Stimulated activated CD4-positive, alpha-beta T cell treated with anti-CD3 and anti-CD28 coated beads, Interleukin-1b, Interleukin-23, amount 100 ng/mL, for 24 hours (primary cell): ENCODE measurements at places on chromosomes 1 and 21.

DNA sequence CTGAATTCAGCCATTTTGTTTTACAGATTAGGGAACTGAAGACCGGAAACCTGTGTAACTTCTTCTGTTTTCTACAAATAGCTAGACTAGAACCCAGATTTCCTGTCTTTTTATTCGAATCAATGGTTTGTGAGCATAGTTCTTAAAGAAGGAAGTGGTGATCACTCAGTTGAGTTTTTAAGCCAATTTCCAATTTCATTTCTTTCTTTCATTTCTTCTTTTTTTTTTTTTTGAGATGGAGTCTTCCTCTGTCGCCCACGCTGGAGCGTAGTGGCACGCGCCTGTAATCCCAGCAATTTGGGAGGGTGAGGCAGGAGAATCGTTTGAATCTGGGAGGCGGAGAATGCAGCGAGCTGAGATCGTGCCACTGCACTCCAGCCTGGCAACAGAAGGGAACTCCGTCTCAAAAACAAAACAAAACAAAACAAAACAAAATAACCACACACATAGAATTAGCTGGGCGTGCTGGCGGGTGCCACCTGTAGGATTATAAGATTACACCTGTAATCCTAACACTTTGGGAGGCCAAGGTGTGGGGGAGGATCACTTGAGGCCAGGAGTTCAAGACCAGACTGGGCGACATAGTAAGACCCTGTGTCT, 3.0 kb upstream of the MDM4 start:
- DNase-seq = no peak

DNA sequence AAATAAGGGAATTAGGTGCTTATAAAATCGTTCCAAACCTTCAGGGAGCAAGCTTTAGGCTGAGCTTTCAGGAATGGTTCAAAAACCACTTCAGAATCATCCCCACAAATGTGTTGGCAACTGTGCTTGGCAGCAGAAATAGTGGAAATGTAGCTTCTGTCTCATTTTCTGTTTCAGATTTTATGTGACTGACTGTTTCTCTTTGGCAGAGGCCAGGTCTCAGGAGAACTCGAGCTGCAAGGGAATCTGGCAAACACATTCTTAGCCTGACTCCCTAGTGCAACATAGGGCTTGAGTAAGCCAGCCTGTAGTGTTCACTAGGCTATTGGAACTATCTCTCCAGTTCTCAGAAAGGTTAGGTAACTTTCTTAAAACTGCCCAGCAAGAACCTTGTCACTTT, 128.6 kb downstream of the PLA2G4A start:
- DNase-seq = no peak

GRCh38 chr1:177858332-177858821, 111.5 kb downstream of the SEC16B start:
- DNase-seq = no peak

- no peak for DNase-seq
Measured at GRCh38 chr1:55446351-55446750, 231.2 kb upstream of the USP24 start.

DNA sequence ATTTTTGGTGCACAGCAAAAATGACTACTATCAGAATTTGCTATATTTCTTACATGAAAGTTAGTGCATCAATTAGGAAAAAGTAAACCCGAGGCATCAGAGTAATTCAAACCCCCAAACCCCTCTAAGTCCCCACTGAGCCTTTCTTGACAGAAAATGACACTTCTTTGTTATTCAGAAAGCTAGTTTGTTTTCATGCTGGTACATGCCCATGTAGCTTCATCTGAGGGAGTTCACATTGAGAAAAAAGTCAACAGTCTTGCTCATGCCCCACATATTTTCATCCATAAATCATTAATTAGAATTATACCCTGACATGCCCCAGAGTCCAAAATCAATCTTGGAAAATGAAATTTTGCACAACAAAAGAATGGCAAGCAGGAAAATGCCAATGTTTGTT, 39.9 kb upstream of the PDC start:
- DNase-seq = no peak

DNA sequence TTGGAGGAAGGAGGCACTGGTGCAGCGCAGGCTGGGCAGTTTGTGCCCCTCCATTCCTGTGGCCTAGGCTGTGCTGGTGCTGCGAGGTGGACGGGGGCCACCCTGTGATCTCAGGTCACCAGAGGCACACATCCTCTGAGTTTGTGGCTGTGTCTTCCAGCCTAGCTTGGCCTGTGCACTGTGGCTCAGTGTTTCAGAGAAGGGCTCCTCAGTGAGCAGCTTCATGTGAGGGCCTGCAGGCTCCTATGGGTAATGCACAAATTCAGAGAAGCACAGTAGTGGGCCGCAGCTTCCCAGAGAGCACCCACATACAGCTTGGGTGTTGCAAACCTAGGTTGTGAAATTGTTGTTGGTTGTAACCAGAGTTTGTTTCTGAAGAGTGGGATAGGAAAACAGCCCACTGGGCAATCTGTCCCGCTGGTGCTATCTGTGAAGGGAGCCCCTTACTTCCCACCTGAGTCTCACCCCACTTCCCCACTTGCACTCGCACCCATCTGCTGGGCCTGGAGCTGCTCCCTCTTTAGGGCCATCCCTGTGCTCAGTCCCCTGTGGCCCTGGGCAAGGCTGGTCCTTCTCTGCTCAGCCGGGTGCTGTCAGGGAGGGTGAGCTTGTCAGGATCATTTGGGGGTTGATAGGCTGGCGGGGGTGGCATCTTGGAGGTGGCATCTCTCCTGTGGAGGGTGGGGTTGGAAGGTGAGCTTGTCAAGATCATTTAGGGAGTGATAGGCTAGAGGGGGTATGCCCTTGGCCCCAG, 30.2 kb downstream of the SNAP47 start:
- DNase-seq = no peak

DNA sequence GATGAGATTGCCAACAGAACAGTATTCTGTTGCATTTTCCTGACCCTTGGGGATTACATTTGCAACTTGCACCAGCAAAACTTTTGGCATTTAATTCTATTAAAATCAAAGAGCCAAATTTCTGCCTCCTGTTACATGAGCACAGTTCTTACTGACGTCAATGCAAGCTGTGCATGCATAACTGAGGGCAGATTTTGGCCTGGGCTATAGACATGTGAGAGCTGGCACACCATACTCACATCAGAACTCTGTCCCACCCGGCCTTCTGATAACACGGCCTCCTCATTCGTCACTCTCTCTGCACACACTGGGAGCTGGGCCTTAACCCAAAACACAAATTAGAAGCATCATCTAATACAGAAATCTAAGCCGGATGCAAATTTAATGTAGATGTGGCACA, 31.5 kb downstream of the PAPPA2 start:
- DNase-seq = no peak

GRCh38 chr1:11860587-11860986, 1.8 kb upstream of the NPPB start:
- DNase-seq = no peak

- DNase-seq = no peak
Measured at GRCh38 chr21:45551316-45551715, 9.1 kb upstream of the SLC19A1 start.

DNA sequence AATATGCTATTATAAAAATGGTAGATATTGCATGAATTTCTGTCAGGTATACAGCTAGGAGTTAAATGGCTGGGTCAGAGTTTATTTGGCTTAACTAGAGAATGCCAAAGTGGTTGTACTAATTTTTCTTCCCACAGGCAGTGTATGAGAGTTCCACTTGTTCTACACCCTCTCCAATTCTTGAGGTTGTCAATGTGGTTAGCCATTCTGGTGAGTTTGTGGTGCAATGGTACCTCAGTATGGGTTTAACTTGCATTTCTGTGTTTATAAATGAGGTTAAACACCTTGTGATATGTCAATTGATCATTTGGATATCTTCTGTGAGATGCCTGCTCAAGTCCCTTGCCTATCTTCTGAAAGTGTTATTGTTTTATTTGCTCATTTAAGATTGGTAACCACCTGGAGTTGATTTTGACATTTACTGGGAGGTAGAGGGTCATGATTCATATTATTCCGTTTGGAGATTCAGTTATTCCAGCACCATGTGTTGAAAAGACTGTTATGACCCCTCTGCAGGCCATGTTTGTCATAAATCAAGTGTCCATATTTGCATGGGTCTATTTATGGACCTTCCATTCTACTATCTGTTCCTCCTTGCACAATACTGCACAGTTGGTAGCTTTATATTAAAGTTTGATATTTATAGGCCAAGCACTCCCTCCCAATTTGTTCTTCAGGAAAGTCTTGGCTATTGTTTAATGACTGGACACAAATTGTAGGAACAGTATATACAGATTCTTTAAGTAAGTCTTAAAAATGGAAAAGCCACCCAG, 5.8 kb downstream of the FALEC start:
- DNase-seq = no peak

DNA sequence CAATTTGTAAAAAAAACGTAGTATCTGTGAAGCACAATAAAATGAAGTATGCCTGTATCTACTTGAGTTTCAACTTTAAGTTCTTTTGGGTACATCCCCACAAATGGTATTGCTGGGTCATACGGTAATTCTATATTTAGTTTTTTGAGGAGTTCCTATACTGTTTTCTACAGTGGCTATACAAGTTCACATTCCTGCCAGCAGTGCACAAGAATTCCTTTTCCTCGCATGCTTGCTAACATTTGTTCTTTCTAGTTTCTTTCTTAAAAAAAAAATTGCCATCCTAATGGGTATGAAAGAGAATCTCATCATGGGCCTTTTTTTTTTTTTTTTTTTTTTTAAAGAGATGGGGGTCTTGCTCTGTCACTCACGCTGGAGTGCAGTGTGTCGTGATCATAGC, 41.9 kb downstream of the UCK2 start:
- DNase-seq = no peak

DNA sequence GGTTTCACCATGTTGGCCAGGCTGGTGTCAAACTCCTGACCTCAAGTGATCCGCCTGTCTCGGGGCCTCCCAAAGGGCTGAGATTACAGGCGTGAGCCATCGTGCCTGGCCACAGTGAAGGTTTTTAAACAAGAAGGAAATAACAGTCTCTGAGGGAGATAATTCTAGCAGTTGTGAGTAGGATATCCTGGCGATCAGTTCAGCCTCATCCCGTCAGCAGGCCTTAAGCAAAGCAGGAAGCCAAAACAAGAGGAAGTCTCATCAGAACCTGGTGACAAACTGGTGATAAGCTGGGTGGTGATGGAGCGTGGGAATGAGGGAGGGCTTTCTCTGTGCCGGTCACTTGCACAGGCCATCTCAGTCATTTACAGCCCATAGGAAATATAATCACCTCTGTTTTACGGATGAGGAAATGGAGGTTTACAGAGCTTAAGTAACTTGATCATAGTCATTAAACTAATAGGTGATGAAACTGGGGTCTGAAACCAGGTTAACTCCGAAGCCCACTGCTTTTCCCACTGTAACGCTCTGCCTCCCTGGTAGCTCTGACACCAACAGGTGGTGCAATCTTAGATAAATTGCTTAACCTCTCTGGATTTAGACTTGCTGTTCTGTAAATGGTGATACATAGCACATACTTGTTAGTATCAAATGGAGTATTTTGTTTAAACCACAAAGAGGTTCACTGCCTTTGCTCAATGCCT, 40.8 kb upstream of the A3GALT2 start:
- DNase-seq = no peak

- DNase-seq = no peak
Measured at GRCh38 chr21:45454060-45454925, 49.3 kb downstream of the COL18A1 start.

- DNase-seq = no peak
Measured at GRCh38 chr1:166057650-166058049, 109.2 kb downstream of the FAM78B start.

DNA sequence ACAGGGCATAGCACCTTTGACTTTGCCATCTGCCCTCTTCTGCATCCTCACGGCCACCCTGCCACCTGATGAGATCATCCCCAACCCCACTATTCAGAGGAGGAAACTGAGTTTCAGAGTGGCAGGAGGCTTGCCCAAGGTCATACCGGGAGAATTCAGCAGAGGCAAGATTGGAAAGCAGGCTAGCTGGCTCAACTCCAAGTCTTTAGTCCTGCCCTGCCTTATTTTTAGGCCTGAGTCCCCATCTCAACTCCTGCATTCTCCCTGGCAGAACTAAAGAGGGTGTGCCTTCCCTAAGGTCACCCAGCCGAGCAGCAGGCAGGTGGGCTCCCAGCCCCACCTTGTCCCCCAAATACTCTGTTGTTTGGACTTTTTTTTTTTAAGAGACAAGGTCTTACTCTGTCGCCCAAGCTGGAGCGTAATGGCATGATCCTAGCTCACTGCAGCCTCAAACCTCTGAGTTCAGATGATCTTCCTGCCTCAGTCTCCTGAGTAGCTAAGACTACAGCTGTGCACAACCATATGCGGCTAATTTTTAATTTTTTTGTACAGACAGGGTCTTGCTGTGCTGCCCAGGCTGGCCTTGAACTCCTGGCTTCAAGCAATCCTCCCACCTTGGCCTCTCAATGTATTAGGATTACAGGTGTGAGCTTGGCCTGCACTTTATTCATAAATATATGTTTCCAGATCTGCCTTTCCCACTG, 13.8 kb upstream of the FGR start:
- no peak for DNase-seq
